ENCODE measurements at places on chromosomes 3 and 15.
A peak's percentile ranks its signal among the peaks of the same experiment; 100 is the strongest.

DNA sequence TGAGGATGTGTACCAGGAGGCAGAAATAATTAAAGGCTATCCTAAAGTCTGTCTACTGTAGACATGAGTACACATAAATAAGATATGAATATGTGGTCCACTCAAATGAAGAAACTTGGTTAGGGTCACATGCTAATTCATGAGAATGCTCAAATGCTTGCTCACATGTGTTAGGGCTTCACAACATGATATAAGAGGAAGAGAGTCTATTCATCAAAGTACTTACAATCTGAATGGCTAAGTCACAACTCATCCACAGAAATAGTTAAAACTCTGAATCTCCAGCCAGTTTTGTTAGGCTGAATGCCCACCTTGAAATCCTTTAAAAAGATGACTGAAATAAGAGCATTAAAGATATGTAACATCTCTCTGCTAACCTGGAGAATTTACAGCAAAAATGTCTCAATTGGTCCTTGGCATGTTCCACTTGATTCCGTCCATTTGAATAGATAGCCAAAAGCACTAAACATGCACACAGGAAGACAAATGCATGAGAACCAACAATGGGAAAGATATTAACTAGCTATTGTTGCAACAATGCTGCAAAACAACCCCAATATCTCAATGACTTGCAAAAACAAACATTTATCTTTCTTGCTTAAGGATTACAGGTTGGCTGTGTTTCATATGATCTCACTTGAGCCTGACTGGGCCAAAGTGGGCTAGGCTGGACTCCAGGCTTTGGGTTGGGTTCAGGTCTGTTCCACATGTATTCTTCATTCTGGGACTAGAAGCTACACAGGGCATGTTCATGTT is 10.6 kb upstream of the TBC1D5 start:
- peak; percentile 63 for DNase-seq

GRCh38 chr3:12532182-12532581 is 13.1 kb downstream of the MKRN2OS start:
- DNase-seq, result no peak

- DNase-seq, result peak; percentile 75
These were observed 51.3 kb downstream of the TBL1XR1 start for GRCh38 chr3:177145954-177146353.

- no peak for DNase-seq
These were observed 14.4 kb upstream of the CSPG4 start for GRCh38 chr15:75727031-75727531.

GRCh38 chr3:52352566-52352965 is 36.4 kb downstream of the DNAH1 start:
- no peak for DNase-seq

GRCh38 chr3:25472153-25472552 is 44.1 kb downstream of the RARB start:
- no peak for DNase-seq

DNA sequence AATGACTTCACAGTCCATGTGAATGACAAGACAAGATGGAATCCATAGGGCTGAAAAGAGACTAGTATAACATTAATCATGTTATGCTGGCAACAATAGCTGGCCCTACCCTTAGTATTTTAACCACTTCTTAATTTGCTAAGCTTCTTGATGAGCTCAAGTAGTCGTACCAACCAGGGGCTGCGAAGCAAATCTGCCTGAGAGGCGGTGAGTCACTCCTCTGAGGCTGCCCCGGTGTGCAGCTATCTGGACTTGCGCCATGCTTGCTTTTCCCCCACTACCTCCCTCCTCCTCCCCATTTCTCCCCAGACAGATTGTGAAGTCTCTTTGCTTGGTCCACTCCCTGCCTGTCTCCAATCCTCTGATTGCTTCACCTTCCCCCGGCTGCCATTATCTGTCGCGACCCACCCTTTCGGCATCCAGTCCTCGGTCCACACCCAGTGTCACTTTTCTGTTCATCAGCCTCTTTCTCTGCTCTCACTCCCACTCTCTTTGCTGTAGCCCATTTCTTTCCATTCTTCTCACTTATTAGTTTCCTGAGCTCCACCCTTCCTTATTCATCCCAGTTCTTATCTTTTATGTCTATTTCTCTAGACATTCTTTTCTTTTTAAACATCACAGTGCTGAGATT is 42.7 kb downstream of the DUT start:
- no peak for DNase-seq

- peak; percentile 76 for DNase-seq
These were observed 15.6 kb downstream of the TMEM158 start for GRCh38 chr3:45210308-45211041.

DNA sequence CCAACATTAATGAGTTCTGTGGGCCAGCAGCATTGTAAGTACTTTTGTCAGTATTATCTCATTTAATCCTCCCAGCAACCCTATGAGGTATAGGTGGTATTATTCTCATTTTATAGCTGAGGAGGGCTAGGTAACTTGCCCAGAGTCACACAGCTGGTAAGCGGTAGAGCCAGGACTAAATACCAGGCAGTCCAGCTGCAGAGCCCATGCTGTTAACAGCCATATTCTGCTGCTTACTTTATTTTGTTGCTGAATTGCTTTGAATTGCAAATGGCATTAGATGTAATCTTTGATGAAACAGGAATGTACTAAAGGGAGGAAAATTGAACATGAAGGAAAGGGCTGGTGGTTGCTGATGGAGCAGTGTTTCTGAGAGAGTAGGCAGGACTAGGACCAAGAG is 19.6 kb downstream of the OXNAD1 start:
- no peak for DNase-seq

GRCh38 chr3:131350506-131350905 is 31.1 kb upstream of the NUDT16 start:
- DNase-seq, result no peak

DNA sequence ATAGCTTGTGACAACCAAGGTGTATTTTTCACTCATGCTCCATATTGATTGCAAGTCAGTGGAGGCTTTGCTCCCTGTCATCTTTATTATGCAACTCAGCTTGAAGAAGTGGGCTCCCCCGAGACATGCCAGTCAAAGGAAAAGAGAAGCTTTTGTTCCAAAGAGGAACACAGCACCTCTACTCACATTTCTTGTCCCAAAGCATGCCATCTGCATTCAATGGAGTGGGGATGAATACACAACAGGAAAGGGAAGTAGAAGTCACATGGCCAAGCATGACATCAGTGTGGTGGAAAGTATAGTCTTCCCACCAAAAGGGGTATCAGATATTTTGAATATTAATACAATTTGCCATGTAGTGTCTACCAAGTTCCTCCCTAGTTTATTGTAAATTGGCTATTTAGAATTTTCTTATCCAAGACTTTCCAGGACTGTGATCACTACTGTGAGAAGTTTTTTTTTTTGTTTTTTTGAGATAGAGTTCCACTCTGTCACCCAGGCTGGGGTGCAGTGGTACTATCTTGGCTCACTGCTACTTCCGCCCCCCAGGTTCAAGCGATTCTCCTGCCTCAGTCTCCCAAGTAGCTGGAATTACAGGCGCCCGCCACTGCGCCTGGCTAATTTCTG is 114.5 kb downstream of the GMPS start:
- no peak for DNase-seq

GRCh38 chr3:170740726-170741591 is 129.0 kb downstream of the RPL22L1 start:
- no peak for DNase-seq

- no peak for DNase-seq
These were observed 184.1 kb downstream of the ZIC4 start for GRCh38 chr3:147222291-147222690.

DNA sequence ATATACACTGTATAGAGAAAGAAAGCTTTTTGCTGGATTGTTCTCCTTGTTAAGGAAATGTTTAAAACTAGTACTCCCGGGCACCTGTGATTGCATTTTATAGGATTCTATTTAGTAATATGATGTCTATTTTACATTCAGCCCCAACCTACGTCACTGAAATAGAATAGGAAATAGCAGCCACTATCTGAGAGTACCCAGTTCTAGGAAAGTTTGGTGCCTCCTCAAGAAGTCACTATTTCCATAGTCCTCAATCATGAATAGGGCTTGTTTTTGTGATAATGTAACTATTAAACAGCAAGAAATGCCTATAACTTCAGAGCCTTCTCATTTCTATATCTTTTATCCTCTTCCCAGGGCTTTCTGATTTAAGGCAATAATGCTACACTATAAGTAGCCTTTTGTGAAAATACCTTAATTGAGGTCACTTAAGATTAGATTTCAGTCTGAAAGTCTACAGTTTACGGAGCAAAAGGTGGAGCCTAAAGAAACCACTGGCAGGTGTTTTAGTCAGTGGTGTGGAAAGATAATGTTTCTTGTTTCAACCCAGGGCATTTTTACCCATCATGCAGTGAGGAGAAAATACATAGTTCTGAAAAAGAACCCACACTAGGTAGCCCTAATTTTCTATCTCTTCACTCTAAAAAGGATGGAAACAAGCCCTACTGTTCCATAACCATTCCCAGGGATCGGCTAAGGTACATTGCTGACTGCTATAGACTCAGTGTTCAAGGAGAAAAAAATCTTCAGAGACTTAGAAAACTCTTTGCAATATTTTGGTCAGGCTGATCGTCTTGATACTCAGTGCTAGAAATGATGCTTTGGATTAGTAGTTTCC is 38.7 kb downstream of the TIGIT start:
- DNase-seq, result no peak
